ENCODE measurements at places on chromosomes 16 and 17. TPM values are rescaled to one million over a fixed set of nuclear protein-coding genes. Genes with fewer than 3 reads are reported as not detected.

GRCh38 chr17:44105941-44106340 is 17.5 kb downstream of the HDAC5 start:
- no peak for DNase-seq

DNA sequence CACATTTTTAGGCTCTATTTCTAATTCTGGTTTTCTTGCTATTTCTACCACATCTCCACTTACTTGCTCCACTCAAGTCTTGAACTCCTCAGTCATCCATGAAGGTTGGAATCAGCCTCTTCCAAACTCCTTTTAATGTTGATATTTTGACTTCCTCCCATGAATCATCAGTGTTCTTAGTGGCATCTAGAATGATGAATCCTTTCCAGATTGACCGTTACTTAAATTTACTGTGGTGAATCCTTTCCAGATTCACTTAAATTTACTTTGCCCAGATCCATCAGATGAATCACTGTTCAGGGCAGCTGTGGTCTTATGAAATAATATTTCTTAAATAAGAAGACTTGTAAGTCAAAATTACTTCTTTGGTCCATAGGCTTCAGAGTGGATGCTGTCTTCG is 32.4 kb downstream of the CLTC start:
- no peak for DNase-seq

The SLC26A11 gene
- total RNA-seq = 16.2 TPM

DNA sequence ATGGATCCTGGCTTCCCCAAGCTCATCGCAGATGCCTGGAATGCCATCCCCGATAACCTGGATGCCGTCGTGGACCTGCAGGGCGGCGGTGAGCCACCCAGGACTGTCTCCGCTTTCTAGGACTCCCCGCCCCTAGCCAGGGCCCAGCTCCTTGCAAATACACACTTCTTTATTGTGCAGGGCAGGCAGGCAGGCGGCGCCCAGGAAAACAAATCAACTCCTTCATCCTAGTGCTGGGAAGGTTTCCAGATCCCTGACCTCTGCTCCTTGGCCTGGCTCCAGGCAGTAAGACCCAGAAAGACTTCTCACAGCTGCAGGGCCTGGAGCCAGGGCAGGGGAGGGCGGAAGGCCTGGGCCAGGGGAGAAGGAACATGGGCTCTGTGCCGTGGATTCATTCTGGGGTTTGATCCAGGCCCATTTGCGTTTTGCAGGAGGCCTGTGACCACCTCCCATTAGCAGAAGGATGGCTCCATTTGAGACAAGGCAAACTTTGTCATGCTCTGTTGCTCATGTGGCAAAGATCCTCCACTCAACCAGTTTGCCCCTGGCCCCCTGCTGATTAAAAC is 6.0 kb upstream of the LPCAT2 start:
- no peak for DNase-seq

- no peak for DNase-seq
Observed at GRCh38 chr16:26688699-26689098, 378.0 kb upstream of the C16orf82 start.

DNA sequence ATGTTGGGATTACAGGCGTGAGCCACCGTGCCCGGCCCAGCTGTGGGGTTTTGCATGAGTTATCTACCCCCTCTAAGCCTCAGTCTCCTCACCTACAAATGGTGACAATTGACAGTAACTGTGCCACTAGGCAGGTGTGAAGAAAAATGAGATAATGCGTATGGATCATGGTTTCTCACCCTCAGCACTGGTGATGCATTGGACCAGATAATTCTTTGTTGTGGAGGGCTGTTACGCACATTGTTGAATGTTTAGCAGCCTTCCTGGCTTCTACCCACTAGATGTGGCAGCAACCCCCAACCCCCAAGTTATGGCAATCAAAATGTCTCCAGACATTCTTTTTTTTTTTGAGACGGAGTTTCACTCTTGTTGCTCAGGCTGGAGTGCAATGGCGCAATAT is 9.0 kb upstream of the HAPSTR1 start:
- DNase-seq = no peak

DNA sequence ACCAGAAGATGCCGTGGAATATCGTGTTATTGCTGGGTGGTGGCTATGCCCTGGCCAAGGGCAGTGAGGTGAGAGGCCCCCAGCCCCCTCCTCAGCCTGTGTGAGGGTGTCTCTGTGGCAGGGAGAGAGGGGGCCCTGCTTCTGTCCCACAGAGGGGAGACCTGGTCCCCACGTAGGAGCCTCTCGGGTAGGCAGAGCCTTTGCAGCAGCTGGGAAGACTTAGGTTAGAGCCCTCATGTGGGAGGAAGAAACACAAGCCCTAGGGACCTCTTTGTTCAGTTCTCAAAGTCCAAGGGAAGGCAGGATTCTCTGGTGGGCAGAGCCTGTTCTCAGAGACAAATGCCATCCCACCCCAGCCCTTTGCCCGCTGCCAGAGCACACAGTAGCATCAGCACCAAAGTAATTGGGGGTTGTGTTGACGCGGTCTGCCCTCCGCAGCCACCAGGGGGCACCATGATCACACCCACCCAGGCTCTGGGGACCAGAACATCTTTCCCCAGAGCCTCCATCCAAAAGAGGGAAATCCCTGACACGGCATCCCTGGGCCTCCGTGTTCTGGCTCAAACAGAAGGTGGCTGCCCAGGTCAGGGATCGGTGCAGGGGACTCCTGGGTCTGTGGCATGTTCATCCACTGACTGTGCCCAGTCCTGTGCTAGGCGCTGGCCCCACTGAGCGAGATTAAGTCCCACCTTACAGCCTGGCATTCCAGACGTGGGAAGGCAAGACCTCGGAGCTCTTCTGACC is 11.5 kb upstream of the FOXN1 start:
- DNase-seq = no peak

GRCh38 chr17:8670421-8670820 is 39.9 kb upstream of the MYH10 start:
- DNase-seq = no peak

The ST6GALNAC1 gene
- total RNA-seq = not detected

GRCh38 chr16:14608111-14608566 is 21.9 kb downstream of the PARN start:
- DNase-seq = no peak

The CCT6B gene
- 2.1 TPM for total RNA-seq

DNA sequence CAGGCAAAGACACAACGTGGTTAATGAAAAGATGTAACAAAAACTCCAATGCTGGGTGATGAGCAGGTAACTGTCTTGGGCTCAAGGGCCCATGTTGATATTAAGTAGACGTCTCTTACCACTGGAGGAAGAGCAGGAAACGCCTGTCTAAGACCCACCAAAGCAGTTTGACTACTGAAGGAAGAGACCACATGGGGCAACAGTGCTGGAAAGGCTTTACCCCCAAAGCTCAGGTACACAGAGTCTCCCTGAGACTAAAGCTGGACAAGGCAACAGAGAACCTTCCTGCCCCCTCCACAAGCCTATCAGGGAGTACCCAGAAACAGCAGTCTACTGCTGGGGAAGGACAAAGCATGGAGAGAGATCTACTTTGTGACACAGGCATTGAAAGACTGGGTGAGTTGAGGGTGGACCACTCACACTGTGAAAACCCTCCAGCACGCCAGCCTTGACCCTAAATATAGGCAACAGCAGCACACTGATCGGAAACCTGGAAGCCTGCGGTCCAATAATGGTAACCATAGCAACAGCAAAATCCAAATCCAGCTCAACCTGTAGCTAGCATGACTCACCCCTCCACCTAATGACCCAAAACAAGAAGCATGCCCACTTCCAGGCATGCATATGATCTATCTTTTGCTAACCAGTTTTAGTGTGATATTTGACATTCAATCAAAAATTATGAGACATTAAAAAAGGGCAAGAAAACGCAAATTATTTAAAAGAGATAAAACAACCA is 270.5 kb upstream of the SDK2 start:
- no peak for DNase-seq

DNA sequence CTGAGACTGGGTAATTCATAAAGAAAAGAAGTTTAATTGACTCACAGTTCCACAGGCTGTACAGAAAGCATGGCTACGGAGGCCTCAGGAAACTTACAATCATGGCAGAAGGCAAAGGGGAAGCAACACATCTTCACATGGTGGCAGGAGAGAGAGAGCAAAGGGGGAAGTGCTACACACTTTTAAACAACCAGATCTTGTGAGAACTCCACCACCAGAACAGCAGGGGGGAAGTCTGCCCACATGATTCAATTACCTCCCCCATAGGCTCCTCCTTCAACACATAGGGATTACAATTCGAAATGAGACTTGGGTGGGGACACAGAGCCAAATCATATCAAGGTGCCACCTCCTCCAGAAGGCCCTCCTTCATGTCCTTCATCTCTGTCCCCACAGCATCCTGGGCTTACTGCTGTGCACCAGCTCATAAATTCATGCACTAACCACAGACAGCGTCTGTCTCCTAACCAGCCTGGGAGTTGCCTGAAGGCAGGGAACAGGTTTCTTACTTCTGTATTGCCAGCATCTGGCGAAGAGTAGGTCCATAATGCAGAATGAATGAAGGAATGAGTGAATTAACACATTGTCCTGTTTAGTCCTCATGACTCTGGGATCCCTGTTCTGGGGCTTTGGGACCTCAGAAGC is 74.4 kb downstream of the WSB1 start:
- DNase-seq = no peak

GRCh38 chr16:47815655-47816054 is 340.1 kb downstream of the ABCC12 start:
- DNase-seq = no peak

- DNase-seq = no peak
Observed at GRCh38 chr17:79022507-79022991, 1.4 kb upstream of the C1QTNF1 start.

The GUCY2D gene
- total RNA-seq = not detected

DNA sequence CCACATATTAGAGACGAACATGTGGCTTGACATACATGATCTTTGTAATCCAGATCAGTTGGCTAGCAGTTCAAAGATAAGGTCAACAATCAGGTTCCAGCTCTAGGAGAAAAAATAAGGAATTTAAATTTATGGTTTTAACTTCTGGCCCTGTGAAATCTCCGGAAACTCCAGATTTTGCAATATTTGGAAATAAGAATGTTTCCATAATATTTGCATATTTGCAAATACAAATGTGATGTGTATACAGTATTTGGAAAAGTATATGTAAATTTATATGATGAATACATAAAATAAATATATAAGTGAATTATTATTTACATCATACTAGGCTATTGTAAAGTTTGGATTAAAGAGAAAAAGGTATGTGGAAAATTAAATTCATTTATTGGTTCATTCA is 97.1 kb downstream of the KCNJ2 start:
- no peak for DNase-seq

- no peak for DNase-seq
Observed at GRCh38 chr17:44187131-44187899, 543 bp downstream of the TMUB2 start.

The LYZL6 gene
- total RNA-seq = not detected

- DNase-seq = no peak
Observed at GRCh38 chr17:64289741-64290141, 26.7 kb upstream of the TEX2 start.

The IRX5 gene
- total RNA-seq = 1.0 TPM

- DNase-seq = no peak
Observed at GRCh38 chr16:82623241-82623640, 3.5 kb upstream of the CDH13 start.

The KRTAP16-1 gene
- not detected for total RNA-seq

DNA sequence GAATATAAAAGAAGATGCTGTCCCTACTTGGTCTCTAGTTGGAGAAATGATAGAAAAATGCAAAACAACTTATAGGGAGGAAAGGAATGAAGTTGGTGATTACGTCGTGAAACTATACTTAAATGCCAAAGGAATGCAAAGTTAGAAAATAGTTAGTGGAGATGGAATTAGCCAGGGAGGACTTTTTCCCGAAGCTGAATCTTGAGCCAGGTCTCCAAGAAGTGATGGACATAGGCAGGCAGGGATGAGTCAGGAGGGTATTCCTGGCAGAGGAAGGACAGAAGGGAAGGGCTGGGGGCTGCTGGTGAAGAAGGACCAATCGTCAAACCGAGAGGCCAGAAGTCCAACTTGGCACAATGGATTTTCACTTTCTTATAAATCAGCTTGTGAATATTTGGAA is 1.8 kb downstream of the SNTB2 start:
- no peak for DNase-seq

The NPW gene
- 2.5 TPM for total RNA-seq

The SMIM36 gene
- total RNA-seq = not detected

The SMPD3 gene
- total RNA-seq = 0.07 TPM

DNA sequence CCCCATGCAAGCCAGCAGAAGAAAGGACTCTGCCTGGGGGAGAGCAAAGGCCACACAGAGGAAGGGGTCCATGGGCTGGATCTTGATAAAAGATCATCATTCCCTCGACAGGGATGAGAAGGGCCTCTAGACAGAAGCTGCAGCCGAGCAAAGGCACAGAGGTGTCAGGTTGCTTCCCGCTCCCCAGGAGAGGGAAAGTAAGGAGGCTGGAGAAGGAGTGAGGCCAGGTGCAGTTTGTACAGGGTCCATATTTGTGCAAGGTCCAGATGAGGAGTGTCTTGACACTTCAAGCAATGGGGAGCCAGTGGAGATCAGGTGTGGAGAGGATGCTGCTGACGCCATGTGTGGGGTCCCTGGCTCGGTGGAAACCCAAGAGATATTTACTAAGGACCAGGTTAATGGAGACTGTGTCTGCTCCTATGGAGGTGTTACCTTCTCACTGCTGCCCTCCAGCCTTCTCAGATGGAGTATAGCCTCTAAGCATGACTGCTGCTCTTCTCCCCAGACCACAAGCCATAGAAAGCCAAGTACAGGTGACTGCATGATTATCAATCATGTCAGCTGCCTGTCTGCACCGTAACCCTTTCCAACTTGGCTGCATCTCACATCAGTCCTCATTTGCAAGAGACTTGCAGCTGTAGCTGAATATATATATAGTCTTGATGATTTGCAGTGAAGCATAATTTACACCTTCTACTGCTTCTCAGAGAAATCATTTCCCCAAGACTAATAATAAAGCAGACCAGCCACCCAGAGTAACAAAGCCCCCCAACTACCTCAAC is 21.1 kb downstream of the GAS7 start:
- DNase-seq = no peak

GRCh38 chr16:64700628-64701027 is 421.2 kb downstream of the CDH11 start:
- no peak for DNase-seq

DNA sequence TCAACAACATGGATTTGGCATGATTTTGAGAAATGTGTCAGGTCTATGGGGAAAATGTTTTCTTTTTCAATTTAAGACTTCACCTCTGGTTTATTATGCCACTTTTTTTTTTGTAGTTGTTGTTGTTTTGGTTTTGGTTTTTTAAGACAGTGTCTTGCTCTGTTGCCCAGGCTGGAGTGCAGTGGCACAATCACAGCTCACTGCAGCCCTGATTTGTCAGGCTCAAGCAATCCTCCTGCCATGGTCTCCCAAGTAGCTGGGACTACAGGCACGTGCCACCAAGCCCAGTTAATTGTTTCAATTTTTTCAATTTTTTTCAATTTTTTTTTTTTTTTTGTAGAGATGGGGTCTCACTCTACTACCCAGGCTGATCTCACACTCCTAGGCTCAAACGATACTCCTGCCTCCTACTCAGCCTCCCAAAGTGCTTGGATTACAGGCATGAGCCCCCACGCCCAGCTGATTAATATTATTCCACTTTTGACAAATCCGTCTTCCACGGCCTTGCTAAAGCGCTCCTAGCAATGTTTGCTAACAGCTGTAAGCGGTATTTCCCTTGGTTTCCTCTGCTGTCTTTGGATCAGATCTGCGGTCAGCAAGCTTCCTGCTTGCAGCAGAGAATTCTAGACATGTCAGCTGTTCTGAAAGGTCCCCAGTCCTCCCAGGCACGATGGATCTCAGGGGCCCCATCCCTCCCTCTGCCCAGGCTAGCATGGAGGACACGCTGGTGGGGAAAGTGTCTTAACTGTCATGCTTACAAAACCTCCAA is 7.0 kb upstream of the MILR1 start:
- DNase-seq = no peak

- no peak for DNase-seq
Observed at GRCh38 chr17:37607637-37608331, 1.4 kb downstream of the SYNRG start.

The KRTAP4-12 gene
- total RNA-seq = not detected

Measured in chondrocyte (in vitro differentiated cells).